ENCODE measurements at places on chromosomes 2 and 18.
A peak's percentile ranks its signal among the peaks of the same experiment; 100 is the strongest.

- DNase-seq = no peak
Measured at GRCh38 chr2:68889021-68889420, 17.8 kb upstream of the BMP10 start.

- no peak for DNase-seq
Measured at GRCh38 chr2:112483831-112484230, 1.9 kb downstream of the TTL start.

DNA sequence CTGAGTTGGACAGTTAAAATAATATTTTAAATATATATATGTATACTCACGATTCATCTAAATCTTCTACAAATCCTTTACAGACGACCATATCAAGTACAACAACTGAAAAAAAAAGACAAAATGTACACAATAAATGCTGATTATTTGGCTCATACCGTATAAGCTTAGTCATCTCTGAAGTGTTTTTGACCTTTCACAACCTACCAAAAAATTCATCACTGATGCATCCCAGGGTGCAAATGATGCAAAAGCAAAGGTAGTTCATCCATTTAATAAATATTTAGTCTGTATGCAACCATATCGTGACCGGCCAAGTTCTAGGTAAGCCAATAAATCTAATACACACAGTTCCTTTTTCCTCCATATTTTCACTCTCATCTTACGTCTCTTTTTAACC is 1.1 kb downstream of the TMX3 start:
- no peak for DNase-seq

- DNase-seq = no peak
Measured at GRCh38 chr2:76323381-76323780, 612.7 kb upstream of the GCFC2 start.

DNA sequence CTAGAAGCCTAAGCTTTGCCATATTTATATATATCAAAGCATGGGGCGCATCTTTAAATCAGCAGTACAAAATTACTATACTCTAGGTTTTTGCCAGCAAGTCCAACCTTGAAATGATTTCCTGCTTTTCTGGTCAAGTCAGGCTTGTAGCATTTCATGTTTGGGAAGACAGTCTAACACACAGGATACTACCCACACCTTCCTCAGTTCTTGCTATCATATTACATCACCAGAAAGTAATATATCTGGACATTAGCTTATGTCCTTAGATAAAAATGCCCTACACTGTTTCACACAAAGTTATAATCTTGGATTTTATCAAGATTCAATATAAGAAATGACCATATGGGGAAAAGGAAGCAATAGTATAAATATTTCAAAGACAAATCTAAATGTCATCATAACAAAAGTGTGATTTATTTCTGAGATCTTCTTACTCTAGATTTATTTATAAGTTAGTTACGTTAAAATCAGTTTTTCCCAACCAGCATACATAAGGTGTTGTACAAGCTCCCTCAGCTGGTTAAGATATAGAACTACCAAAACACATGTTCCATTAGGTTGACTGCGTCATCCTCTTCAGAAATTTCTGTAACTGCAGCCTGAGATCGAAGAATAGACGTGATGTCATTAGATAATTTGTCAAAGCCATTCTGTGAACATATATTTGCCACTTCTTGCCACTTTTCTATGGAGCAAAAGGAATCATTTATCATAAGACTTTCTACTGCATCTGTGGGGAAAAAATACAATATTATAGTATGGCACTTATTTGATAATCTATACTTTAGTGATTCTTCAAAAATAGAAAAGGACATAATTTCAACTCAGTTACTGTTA is 56.6 kb downstream of the CLHC1 start:
- no peak for DNase-seq

DNA sequence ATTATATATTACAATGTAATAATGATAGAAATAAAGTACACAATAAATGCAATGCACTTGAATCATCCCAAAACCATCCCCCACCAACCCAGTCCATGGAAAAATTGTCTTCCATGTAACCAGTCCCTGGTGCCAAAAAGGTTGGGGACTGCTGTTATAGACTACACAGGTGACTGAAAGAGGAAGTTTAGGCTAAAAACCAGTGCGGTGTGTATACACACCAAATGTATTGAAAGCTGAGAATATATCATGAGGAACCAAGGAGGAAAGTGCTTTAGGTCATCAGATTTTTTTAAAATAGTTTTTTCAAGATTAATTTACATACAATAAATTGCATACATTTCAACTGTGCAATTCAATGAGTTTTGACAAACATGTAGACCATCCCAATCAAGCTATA is 20.5 kb upstream of the C1D start:
- DNase-seq = no peak

DNA sequence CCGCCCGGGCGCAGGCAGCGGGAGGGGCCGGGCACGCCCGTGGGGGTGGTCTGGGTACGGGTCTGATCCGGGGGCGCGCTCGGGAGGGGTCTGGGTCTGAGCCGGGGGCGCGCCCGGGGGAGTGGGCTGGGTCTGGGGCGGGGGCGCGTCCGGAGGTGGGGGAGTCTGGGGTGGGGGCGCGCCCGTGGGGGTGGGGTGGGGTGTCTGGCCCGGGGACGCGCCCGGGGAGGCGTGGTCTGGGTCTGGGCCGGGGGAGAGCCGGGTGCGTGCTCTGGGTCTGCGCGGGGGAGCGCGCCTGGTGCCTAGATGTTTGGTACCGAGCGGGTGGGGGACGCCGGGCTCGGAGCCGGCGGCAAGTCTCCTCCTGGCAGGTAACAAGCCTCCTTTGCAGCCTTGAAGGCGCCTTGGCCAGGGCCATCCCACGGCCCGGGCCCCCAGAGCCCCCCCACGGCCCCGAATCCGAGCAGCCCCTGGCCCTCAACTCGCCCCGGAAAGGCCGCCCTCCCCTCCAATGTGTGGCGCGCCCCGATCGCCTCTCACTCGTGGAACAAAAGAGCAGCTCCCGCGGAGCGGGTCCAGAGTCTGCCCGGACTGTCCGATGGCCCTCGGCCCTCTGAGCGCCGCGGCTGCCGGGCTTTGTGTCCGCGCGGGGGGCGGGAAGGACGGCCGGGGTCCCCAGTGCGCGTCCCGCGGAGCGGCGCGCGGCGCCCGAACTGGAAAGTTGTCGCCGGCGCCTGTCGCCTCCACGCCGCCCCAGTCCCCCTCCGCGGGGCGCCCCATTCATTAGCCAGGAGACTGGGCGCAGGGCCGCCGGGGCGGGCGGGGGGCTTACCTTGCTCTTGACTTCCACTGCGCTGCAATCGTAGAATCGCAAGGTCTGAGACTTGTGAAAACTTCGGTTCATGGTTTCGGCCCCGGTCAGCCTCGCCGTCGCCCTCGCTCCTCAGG is 595 bp downstream of the PARD6G start:
- DNase-seq = no peak

- peak; percentile 89 for DNase-seq
Measured at GRCh38 chr2:239252801-239253200, 148.0 kb downstream of the HDAC4 start.

DNA sequence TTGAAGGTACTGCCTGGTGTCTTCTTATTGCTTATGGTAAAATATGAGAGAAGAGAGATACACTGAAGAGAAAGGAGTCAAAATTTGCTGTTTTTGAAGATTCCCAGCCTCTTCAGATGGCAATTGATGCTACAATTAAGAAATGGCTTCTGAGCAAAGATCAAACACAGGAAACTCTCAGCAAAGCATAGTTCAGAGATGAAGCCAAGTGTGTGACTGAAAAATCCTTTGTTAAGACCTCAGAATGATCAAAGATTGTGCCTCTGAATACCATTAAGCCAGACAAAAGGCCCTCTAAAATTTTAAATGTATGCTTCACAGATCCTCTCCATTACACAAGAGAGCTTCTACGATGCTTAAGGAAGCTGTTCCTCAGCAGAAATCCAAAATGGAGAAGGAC is 216.3 kb downstream of the UXS1 start:
- DNase-seq = no peak

DNA sequence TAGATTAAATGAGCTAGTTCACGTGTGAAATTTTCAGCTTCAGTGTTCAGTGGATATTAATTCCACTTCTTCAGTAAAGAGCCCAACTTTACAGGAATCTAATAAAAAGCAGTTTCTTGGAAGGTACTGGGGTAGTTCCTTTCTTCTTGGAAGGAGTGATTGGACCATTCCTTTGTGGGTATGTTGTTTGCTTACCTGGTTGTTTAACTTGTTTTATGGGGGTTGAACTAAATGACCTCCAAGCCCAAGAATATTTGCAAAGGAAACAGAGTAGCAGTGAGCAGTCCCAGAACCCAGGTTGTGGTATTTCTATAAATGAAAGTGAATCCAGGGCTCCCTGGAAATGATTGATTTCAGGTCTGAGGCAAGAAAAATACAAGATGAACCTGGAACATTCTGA is 31.4 kb downstream of the KCNJ13 start:
- no peak for DNase-seq

- no peak for DNase-seq
Measured at GRCh38 chr18:61333271-61333745, at the start of gene CDH20. TSS of gene CDH20 (plus strand) at chr18:61333430.

DNA sequence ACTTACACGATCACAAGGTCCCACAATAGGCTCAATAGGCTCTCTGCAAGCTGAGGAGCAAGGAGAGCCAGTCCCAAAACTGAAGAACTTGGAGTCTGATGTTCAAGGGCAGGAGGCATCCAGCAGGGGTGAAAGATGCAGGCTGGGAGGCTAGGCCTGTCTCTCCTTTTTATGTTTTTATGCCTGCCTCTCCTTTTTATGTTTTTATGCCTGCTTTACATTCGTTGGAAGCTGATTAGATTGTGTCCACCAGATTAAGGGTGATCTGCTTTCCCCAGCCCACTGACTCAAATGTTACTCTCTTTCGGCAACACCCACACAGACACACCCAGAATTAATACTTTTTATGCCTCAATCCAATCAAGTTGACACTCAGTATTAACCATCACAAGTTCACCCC is 9.9 kb upstream of the GYPC start:
- no peak for DNase-seq

DNA sequence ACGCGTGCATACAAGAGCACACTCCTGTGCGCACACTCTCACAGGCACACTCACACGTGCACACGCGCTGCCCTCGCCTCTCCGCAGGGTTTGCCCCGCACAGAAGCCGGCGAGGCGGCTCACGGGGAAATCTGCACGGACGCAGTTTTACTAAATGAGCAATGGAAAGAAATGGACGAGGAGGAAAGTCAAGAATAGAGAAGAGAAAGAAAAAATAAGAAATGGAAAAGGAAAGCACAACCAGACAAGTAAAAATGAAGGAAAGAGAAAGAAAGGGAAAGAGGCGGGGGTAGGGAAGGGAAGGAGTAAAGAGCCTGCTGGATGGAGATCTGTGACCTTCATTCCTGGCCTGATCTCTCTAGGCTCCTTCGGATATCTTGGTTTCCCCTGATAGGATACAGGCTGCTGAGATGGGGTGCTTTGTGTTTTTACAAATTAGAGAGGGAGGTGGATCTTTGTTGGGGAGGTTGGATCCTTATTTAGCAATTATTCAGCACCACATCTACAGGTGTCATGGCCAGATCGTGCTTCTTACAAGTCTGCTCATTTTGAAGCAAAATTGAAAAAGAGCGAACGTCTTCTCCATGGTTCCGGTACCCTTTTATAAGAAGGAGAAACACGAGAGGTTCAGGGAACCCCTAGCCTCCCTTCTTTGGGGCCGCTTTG is 693 bp upstream of the LRP2 start:
- DNase-seq = no peak

DNA sequence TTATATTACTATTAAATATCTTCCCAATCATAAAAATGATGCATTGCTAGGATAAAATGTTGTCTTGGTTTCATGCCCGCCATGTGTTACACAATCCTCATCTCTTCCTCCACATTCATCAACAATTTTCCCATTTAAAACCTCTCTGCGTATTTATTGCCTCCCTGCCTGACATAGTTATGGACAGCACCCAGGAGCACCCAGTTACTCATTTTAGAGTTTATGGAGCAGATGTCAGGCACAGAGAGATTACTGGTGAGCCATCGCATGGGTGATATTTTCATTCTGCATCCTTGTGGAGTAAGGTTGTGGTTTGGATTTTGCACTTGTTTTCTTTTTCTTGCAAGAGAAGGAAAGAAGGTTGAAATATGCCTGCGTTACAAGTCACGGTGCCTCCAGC is 116.7 kb upstream of the NPAS2 start:
- no peak for DNase-seq

DNA sequence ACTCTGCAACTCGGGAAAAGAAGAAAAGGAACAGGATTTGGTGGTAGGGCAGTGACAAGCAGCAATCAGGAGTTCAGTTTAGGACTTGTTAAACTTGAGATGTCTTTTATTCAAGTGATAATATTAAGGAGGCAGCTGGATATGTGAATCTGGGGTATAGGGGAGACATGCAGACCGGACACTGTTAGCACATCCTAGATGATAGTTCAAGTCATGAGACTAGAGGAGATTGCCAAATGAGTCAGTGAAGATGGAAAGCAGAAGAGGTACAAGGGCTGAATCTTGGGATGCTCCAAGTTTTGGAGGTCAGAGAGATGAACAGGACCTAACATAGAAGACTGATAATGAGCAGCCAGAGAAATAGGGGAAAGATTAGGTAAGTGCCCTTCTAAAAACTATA is 69.5 kb upstream of the PSME4 start:
- DNase-seq = no peak

- DNase-seq = no peak
Measured at GRCh38 chr2:60152226-60152833, 401.1 kb downstream of the BCL11A start.

DNA sequence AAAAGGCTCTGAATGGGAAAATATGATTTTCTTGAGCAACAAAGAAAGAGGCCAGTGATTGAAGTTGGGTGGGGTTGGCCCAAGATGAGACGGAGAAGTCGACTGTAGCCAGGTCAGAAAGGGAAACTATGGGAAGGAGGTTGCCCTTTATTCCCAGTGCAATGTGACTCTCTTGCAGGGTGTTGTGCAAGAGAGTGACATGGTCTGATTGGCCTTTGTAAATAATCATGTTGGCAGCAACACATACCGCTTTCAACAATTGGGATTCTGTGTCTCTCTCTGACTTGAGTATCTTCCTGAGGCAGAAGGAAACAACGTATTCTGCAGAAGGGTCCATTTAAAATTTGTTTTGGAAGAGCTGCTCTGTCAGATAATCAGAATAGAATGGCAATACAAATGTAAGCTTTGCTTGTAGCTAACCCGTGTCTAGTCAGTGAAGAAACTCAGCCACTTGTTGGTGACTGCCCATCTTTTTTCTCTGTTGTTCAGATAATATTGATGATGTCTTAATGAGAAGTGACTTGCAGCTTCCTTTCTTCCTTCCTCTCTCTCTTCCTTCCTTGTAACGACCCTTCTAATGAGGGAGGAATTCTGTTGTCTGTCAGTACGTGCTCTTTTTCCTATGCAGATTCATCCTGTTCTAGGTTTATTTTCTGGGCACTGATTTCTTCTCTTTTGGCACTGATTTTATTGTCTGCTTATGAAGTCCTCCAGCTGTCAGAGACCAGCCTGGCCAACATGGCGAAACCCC is 311.0 kb upstream of the FAM98A start:
- no peak for DNase-seq

DNA sequence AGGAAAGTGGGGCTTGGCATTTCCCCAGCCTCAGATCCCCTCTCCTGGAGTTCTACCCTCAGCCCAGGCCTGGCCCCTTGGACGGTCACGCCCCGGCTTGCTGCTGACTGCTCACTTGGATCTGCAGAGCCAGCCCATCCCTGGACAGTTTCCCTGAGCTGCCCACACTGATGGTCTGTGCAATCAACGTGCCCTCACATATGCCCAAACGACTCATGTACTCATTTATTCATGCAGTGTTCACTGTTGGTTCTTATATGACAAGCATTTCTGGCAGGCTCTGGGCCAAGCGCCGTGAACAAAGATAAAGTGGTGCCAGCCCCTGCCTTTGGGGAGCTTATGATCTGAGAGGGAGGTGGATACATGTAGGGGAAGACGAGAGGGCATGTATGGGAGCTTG is 20.3 kb upstream of the GLI2 start:
- no peak for DNase-seq

GRCh38 chr2:108805782-108806181 is 19.2 kb downstream of the CCDC138 start:
- no peak for DNase-seq
